Chondrocyte (in vitro differentiated cells): ENCODE measurements at places on chromosomes 6 and 20.

- DNase-seq, result peak; percentile 86
- peak overlapping the region; percentile 98 for H3K27ac ChIP-seq
- H3K4me3 ChIP-seq, result peak overlapping the region; percentile 98
- H3K4me1 ChIP-seq, result peaks cover 46% of the 10 kb centered on the region
- H3K36me3 ChIP-seq, result no peaks in the 10 kb centered on the region
These were observed 416 bp downstream of the PTPRK start for GRCh38 chr6:128519931-128520435.

- H3K27ac ChIP-seq, result no peak overlapping the region
- H3K36me3 ChIP-seq, result peaks cover 23% of the 10 kb centered on the region
- H3K4me3 ChIP-seq, result no peak overlapping the region
These were observed 54.3 kb upstream of the NFATC2 start for GRCh38 chr20:51596668-51597388.

- no peak for DNase-seq
- peaks cover 3% of the 10 kb centered on the region for H3K4me1 ChIP-seq
- H3K27me3 ChIP-seq, result peaks cover 10% of the 10 kb centered on the region
- H3K36me3 ChIP-seq, result no peaks in the 10 kb centered on the region
- no peak overlapping the region for H3K4me3 ChIP-seq
These were observed 28.1 kb upstream of the EEF1E1 start for GRCh38 chr6:8130399-8130798.

GRCh38 chr6:134446218-134446848 is 128.4 kb upstream of the SGK1 start:
- no peaks in the 10 kb centered on the region for H3K27me3 ChIP-seq
- no peak for DNase-seq
- peaks cover 22% of the 10 kb centered on the region for H3K4me1 ChIP-seq
- no peak overlapping the region for H3K4me3 ChIP-seq
- no peaks in the 10 kb centered on the region for H3K36me3 ChIP-seq
